GM12892 (cell line): ENCODE measurements at places on chromosomes 7 and 10.

- DNase-seq: no peak
These were observed 90.9 kb downstream of the DNAJC1 start for GRCh38 chr10:21912625-21913024.

GRCh38 chr7:12139416-12139815 lies 71.7 kb upstream of the TMEM106B start:
- DNase-seq: no peak

DNA sequence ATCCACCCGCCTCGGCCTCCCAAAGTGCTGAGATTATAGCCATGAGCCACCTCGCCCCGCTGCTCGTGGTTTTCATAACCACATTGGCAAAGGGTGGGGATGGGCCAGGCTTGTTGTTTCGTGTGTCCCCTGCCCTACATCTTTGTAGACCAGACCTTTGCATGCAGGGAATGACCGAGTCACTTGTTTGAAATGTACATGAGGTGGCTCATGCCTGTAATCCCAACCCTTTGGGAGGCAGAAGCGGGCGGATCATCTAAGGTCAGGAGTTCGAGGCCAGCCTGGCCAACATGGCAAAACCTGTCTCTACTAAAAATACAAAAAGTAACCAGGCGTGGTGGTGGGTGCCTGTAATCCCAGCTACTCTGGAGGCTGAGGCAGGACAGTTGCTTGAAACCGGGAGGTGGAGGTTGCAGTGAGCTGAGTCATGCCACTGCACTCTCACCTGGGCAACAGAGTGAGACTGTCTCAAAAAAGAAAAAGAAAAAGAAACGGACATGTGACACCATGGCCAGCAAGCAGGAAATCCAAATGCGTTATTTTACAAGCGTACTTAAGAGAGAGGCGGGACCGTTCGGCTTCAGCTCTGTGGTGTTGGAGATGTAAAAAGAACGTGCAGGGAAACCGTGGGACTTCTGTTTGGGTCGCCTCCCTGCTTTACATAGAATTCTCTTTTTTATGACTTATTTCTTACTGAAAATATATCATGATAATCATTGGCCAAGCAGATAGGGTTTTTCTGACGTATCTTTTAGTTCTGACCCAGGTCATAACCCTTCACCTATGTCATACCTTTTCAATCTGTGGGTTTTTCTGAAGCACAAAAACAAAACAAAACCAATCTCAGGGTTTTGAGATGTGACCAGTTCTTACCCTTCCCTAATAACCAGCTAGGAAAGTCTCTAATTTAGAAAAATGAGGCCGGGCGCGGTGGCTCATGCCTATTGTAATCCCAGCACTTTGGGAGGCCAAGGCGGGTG lies 45.1 kb downstream of the WIPI2 start:
- no peak for DNase-seq

DNA sequence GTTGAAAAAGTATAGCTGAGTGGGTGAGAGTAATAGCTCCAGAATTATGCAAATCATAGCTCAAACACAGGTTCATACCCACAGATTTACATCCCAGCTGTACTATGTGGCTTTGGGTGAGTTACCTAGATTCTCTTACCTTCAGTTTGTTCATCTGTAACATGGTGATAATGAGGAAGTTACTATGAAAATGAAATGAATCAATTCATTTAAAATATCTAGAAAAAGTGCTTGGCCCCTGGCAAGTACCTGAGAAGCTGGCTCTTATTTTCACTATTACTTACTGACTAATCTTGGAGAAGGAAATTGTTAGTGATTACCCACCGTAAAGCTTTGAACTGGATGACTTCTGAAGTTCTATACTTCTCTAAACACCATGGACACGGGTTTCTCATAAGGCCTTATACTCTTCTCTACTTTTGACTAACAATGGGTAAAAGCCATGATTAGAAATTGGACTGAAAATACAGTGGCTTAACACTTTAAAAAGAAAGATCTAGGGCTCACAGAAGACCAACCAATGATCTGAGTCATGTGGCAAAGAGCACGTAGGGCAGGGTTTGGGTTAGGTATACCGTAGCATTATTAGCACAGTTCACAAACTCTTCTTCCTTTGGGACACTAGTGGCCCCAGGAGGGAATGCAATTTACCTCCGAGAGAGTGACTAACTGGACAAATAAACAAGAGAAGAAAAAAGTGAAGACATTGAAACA lies 149.2 kb downstream of the PLPP4 start:
- DNase-seq: no peak

GRCh38 chr10:127848226-127848625 lies 44.5 kb downstream of the CLRN3 start:
- DNase-seq: no peak

DNA sequence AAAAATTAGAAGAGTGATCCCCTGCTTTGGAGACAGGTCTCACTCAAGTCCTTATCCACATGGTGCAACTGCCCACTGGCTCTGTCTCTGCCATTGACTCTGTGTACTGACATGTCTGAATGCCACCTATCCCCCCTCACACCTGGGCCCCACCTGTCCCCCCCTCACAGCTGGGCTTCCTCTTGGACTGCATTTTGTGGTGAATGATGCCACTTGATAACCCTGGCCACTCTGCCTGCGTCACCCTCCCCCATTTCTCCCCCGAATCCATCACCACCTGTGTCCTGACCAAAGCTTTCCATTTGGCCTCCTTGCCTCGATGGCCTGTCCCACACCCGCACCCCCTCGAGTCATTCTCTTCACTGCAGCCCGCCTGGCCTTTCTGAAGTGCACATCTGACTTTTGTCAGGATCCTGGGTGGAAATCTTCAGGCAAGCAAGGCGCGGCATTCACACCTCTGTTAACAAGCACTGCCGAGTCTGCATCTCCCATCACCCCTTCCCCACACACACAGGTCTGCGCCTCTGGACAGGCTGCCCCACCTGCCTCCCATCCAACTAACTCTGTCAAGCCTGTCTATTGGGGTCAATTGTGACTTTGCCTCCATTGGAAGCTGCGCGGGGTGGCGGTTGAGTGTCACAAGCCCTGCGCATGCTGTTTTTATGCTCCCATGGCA lies 175.3 kb upstream of the KLF14 start:
- no peak for DNase-seq

- DNase-seq: no peak
These were observed 199.2 kb downstream of the JCAD start for GRCh38 chr10:29860166-29860565.

DNA sequence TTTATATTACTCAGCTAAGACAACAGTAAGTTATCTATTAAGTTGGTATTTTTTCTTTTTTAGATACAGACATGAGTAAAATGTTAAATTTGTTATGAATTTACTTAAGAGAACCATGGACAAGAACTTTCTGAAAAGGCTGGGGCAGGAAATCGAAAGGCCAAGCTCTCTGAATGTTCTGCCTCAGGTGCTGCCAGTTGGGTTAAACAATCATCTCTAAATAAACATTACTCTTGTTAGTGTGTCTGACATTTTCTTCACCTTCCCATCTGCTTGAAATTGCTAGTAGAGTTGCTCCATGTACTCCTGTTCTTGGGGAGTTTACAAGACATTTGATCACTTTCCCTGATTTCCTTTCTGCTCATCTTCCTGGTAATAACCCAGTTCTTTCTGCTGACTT lies 87.5 kb downstream of the ANKRD7 start:
- DNase-seq: no peak

DNA sequence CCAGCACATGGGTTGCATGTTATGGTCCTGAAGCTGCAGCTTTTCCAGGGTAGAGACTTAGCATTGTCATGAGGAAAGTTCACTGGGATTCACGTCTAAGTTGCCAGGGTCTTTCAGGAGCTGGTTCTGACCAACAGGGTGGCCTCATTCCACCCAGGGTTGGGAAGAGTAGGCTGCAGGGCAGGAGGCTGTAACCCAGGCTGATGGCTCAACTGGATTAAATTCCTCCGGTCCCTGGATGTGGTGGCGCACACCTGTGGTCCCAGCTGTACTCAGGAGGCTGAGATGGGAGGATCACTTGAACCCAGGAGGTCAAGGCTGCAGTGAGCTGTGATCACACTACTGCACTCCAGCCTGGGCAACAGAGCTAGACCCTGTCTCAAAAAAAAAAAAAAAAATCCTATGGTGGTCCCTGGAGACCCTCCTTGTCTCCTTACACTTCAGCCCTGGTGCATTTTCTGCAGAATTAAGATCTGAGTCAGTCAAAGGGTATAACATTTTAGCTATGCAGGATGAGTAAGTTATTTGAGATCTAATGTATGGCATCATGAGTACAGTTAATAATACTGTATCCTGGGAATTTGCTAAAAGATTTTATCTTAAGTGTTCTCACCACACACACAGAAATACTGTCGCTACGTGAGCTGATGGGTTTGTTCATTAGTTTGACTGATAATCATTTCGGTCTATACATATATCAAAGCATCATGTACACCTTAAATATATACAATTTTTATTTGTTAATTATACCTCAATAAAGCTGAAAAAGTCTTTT lies 44.0 kb downstream of the ASB13 start:
- DNase-seq: no peak

- no peak for DNase-seq
These were observed 10.9 kb downstream of the SUFU start for GRCh38 chr10:102514487-102515311.

GRCh38 chr7:77455321-77455720 lies 39.2 kb upstream of the GSAP start:
- no peak for DNase-seq

- no peak for DNase-seq
These were observed 31.0 kb downstream of the AKR1B1 start for GRCh38 chr7:134427896-134428295.

- DNase-seq: no peak
These were observed 40.4 kb downstream of the CREB5 start for GRCh38 chr7:28452681-28453080.

DNA sequence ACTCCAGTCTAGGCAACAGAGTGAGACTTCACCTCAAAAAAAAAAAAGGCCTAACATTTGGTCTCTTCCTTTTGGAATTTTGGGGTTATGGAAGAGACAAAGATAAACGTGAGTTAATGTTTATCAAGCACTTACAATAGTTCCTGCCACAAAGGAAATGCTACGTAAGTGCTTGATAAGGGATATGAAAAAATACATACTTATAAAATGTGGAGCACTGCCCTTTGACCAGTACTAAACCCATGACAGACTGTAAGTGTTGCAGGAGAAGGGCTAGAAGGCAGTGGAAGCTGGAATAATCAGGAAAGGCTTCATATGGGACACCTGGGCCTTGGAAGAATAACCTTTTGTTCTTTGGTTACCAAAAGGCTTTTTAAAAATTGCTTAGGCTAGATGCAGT lies 25.5 kb downstream of the TMEM248 start:
- no peak for DNase-seq

- DNase-seq: no peak
These were observed 4.2 kb downstream of the CYP17A1 start for GRCh38 chr10:102832987-102833386.

- no peak for DNase-seq
These were observed 33.7 kb downstream of the RAB11FIP2 start for GRCh38 chr10:118012952-118013525.

DNA sequence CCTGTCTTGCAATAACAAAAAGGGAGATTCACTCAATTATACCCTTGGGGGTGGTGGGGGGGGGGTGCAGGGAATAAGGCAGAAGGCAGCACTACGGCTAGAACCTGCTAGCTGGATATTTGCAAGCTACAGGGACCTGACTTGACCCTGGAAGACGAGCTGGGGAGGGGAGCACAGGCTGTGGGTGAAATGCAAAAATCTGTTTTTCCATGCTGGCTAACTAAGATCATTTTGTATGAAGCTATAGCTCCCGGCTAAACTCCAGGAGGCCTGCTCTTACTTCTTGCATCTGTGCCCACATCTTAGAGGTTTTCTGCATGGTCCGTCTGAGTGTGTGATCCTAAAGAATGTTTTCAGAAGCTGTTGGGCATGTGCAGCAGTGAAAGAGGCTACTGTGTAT lies 106.6 kb downstream of the EBLN1 start:
- no peak for DNase-seq

DNA sequence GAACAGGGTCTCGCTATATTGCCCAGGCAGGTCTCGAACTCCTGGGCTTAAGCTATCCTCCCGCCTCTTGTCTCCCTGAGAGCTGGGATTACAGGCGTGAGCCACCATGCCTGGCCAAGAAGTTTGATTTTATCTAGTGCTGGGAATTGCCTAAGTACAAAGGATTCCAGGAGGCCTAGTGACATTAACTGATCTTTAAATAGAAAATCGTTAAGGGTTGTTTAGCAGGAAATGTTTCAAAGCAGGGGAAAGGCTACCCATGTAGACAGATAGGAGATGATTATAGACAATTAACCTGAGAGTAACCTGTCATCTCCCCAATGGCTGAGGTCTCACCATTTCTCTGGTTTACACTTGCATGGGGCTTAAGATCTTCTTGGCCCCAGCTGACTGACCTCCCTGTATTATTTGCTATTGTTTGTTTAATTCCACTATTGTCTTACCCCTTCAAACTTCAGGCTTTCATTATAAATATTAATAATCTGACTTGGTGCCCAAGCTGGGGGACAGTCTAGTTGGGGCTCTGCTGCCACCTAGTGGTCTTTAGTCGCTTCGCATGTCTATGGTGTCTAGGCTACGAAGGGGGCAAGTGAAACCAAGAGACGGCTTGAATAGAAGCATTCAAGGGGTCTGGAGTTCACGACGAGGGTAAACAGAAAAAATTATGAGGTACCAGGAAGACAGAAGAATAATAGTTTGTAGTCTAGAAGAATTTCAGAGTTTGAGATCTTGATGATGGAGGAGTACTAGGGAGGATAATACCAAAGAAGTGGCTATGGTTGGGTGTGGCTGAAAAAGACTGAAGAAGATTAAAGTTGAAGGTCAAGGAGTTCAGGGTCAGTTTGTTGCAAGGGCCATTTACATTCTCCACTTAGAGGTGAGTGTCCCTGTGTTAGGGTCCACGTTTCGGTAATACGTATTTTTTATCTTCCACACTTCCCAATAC lies 40.4 kb upstream of the BPGM start:
- DNase-seq: peak; percentile 17

- DNase-seq: no peak
These were observed 102.0 kb upstream of the STEAP1B start for GRCh38 chr7:22601812-22602565.

DNA sequence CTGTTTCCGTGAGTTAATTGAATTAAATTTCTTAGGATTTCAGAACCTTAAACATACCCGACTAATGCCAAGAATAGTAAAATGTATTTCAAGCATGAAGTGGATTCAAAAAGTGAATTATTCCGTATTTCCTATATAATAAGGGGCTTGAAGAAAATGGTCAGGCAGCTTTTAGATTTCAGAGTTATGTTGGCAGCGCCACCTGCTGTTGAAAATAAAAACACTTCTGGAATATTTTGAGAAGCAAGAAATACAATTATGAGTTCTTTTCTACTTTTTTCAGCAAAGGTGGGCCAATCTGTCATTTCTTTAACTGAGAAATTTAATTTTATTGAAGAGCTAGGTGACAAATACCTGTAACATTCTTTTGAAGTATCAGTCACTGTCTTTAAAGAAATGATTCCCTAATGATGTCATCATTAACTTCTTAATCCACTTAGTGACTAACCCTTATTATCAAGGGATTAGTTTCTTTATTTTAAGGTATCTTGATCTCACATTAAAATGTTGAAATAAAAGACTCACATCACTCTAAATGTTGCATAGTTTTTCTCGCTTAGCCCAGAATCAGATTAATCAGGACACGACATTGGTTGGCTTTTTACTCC lies 36.6 kb upstream of the AGR3 start:
- DNase-seq: no peak

- DNase-seq: no peak
These were observed 109.1 kb downstream of the SEPTIN7 start for GRCh38 chr7:35909870-35910357.
